Fibroblast of lung (primary cell): ENCODE measurements at places on chromosomes 1 and 21. TPM values are rescaled to one million over a fixed set of nuclear protein-coding genes. Genes with fewer than 3 reads are reported as not detected.

The OLIG2 gene
- polyA plus RNA-seq, result not detected in 2 replicates

The ADAMTS5 gene
- polyA plus RNA-seq, result 2.8 and 12.2 TPM in 2 replicates

GRCh38 chr1:26580116-26580515 is 50.6 kb downstream of the RPS6KA1 start:
- DNase-seq, result no peak

- peak; percentile 89 for DNase-seq
Measured at GRCh38 chr1:77473690-77474089, 191.9 kb downstream of the AK5 start.
